ENCODE measurements at places on chromosomes 11 and 22.
A peak's percentile ranks its signal among the peaks of the same experiment; 100 is the strongest.

- DNase-seq, result peak; percentile 55
Observed at GRCh38 chr11:112226831-112227401, 688 bp downstream of the PTS start.

- DNase-seq, result peak; percentile 85
Observed at GRCh38 chr11:123478352-123478987, 48.4 kb downstream of the GRAMD1B start.

DNA sequence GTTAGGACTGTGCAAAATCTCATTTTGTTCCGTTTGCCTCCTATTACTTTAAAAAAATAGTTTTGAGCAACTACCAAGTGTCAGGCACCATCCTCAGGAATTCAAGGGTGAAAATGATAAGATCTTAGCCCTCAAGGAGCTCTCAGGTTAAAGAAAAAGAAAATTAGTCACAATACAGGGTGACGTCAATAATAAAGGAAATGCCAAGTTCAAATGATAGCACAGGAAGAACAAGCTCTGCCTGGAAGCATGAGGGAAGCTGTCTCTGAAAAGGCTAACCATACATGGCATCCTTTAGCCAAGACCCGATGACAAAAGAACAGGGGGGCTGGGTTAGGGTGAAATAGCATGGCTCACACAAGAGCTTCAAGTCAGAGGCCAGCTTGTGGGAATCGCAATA lies 11.1 kb upstream of the MPZL2 start:
- peak; percentile 6 for DNase-seq

GRCh38 chr11:60905551-60906113 lies 753 bp downstream of the PRPF19 start:
- peak; percentile 87 for DNase-seq

- DNase-seq, result no peak
Observed at GRCh38 chr11:6894097-6894496, 1.8 kb upstream of the OR2D2 start.

- DNase-seq, result no peak
Observed at GRCh38 chr11:80343436-80343835, 902.6 kb upstream of the TENM4 start.

DNA sequence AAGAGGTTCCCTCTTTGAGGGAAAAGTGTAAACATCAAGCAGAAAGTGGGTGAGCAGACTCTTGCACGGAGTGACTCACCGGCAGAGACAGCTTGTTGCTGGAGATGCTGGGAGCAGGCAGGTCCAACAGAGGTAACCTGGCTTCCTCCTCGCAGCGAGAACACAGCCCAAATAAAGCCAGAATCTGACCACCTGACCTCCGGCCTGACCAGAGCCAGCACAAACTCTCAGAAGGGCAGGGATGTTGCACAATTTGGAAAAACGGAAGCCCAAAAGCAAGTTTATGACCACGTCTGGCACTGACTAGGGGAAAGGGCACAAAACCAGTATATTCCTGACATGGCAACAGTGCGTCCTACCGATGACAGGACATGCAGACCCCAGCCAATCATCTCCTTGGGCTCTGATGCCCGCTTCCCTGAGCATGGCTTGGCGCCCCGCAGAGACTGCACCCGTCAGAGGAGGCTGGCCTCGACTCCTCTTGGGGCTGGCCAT lies 5.4 kb downstream of the SMCO4 start:
- DNase-seq, result peak; percentile 35

DNA sequence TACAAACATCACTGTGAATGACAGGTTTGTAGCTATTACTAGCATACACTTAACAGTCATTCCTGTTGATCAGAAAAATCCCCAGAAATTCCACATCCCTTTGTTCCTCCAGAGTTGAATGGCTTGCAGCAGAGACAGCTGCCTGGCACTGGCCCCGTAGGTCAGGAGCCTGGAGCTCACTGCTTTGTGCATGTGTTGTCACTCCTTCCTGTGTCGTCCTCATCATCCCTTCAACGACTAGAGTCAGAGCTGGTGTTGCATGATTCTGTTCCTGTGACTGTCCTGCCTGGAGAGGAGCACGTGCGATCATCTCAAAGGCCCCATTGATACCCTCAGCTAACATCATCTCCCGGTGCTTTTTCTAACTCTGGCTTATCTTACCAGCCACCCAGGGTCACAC lies 58.3 kb downstream of the LDLRAD3 start:
- no peak for DNase-seq

DNA sequence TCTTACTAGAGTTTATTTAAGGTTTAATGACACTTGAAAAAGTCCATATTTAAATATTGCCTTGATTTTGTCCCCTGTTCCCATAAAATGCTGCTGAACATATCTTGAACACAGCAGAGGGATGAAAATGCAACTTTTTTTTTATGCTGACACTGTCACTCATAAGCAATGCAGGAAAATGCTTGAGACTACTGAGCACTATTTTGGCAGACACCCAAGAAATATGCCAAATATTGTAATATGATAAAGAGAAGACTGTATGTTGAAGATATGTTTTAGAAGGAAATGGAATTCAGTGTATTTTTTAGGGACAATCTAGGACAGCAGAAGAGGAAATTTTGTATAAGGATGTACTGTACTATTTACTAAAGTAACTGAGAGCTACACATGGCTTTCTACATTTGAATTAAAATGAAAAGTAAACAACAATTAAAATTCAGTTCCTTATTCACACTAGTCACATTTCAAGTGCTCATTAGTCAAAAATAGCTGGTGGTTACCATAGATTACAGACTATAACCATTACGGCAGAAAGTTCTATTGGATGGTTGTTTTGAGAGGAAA lies 58.6 kb downstream of the LRRC4C start:
- DNase-seq, result no peak

DNA sequence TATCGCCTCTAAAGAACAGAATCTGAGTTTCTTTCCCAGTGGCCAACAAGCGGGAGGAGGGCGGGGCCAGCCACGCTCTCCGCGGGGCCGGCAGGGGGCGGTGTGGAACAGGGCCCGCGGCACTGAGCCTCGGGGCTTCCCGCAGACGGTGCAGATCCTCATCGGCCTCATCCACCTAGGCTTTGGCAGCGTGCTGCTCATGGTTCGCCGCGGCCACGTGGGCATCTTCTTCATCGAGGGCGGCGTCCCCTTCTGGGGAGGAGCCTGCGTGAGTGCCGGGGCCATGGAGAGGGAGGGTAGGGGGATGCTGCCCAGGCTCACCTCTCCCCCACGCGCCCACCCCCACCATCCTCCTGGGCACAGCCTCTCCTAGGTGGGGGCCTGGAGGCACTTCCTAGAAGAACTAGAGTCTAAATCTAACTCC lies 10.7 kb downstream of the MS4A15 start:
- DNase-seq, result no peak

DNA sequence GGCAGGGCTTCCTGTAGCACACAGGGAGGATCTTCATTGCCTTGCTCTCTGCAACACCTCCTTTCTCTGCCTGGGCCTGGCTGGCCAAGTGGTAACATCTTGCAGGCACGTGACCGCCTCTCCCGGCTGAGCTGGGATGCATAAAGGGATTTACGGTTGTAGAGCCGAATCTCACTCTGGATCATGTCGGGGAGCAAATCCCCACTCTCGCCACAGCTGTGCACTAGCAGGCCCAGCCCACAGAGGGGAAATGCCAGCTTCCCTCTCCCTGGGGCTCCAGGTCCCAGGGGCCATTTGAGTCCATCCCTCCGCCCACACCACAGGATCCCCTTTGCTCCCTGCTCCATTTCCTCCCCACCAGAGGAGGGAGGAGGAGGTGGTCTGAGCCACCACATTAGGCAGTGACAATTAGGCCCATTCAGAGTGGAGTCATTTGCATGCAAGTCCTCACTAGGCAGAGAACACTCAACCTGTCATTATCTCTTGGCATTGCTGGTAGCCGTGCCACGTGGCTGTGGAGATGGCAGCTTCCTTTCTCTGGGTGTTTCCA lies 196.7 kb downstream of the DSCAML1 start:
- DNase-seq, result no peak

GRCh38 chr11:48013269-48013901 lies 33.0 kb downstream of the PTPRJ start:
- no peak for DNase-seq

- DNase-seq, result no peak
Observed at GRCh38 chr22:46455446-46455845, 82.0 kb downstream of the CELSR1 start.

GRCh38 chr22:24512043-24512442 lies 16.9 kb downstream of the UPB1 start:
- DNase-seq, result no peak

DNA sequence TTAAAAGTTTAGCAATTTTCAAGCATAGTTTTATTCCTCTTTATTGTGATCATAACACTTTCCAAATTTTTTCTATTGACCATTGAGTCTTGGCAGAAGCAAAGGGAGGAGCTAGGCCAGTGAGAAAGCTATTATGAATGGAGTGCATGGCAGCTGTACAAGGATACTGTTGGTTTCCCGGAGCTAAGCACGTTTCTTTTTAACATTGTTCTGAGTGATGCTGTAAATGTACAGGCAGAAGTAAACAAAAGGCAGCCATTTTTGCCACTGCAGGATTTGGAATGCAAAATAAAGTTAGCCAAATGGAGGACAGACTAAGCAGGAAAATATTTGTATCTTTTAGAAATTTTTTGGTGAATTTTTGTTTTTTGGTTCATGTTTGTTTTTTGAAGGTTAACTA lies 16.2 kb downstream of the CBL start:
- DNase-seq, result peak; percentile 69

GRCh38 chr11:106091480-106092123 lies 14.1 kb downstream of the AASDHPPT start:
- peak; percentile 79 for DNase-seq

DNA sequence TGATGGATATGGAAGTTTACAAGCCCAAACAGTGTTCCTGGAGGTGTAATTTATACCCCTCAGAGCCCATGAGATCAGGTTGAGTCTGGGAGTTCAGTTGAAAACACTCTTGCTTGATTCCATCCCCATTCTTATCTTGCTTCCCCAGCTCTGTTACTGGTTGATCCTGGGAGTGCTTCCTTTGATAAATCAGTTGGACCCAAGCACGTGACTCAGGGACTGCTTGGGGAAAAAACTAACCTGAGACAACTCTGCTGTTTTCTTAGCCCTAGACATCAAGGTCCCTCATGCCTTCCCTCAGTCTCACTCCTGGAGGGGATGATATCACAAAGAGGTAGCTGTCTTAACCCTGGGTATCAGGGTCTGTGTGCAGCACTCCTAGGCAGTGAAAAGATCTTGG lies 35.0 kb upstream of the SLC1A2 start:
- no peak for DNase-seq

GRCh38 chr22:22746963-22747933 lies 102.8 kb downstream of the GGTLC2 start:
- no peak for DNase-seq

GRCh38 chr11:131402040-131402439 lies 31.6 kb downstream of the NTM start:
- DNase-seq, result no peak

GRCh38 chr11:65801153-65801987 lies 14.5 kb downstream of the OVOL1 start:
- DNase-seq, result no peak

DNA sequence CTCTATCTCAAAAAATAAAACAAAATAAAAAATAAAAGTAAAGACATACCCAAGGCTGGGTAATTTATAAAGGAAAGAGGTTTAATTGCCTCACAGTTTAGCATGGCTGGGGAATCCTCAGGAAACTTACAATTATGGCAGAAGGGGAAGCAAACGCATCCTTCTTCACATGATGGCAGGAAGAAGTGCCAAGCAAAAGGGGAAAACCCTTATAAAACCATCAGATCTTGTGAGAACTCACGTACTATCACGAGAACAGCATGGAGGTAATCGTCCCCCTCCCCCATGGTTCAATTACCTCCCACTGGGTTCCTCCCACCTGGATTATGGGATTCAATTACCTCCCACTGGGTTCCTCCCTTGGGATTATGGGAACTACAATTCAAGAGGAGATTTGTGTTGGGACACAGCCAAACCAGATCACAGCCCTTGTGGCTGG lies 8.3 kb upstream of the SSTR3 start:
- no peak for DNase-seq

GRCh38 chr11:78265326-78265725 lies 76.6 kb downstream of the USP35 start:
- DNase-seq, result peak; percentile 24

- DNase-seq, result no peak
Observed at GRCh38 chr11:113405724-113406478, 18.3 kb downstream of the ANKK1 start.

DNA sequence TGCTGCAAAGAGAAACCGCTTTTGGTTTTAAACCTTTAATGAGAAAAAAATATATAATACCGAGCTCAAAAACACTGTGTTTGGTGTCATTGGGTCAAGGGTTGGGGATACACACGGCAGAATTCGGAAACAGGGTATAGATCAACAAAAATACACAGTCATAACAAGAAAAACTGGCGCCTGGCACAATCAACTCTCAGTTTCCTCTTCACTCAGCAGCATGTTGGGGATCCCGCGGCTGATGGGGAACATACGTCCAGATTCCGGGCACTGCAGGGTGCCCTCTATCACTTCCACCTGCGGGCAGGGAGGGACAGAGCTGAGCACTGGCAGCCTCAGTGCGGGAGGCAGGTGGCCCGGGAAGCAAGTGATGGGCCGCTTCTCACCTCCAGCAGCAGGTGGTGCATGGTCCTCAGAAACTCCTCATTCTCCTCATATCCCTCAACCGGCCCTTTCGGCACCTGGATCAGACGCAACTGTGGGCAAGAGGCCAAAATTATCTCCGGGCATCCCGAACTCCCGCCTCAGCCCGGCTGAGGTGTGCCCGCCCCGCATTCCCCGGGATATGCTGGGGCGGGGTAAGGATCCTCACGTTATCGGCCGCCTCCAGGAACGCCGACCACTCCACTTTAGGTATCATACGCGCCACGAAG lies 561 bp downstream of the TRMT112 start:
- DNase-seq, result no peak
